ENCODE measurements at places on chromosomes 6 and 20.
A peak's percentile ranks its signal among the peaks of the same experiment; 100 is the strongest.

GRCh38 chr6:141452354-141452686 lies 680.4 kb upstream of the GJE1 start:
- DNase-seq, result no peak

DNA sequence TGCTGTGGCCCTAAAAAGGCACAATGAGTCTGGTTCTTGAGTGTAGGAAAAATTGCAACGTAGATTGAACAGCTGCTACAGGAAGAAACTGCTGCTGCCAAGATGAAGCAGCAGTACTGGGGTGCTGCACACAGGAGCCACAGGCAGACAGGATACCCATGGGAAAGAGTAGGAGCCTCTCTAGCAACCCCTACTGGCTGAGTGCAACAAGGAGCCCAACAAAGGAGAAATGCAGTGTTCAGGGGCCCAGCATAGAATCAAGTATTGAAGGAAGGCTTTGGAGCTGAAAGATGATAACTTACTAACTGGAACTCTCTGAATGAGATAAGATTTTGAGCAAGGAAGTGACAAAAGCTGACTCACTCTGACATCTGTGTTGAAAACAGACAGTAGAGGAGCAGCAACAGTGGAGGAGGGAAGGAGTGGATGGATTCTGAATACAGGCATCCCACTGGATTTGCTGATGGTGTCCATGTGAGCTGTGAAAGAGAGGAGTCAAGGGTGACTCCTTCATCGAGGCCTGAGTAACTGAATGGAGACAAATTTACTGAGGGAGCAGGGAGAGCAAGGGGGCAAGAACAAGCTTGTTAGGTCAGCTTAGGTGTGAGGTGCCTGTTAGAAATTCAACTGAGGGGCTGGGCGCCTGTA lies 534.7 kb upstream of the JARID2 start:
- DNase-seq, result no peak

GRCh38 chr6:107784669-107785068 lies 39.4 kb downstream of the SCML4 start:
- no peak for DNase-seq

DNA sequence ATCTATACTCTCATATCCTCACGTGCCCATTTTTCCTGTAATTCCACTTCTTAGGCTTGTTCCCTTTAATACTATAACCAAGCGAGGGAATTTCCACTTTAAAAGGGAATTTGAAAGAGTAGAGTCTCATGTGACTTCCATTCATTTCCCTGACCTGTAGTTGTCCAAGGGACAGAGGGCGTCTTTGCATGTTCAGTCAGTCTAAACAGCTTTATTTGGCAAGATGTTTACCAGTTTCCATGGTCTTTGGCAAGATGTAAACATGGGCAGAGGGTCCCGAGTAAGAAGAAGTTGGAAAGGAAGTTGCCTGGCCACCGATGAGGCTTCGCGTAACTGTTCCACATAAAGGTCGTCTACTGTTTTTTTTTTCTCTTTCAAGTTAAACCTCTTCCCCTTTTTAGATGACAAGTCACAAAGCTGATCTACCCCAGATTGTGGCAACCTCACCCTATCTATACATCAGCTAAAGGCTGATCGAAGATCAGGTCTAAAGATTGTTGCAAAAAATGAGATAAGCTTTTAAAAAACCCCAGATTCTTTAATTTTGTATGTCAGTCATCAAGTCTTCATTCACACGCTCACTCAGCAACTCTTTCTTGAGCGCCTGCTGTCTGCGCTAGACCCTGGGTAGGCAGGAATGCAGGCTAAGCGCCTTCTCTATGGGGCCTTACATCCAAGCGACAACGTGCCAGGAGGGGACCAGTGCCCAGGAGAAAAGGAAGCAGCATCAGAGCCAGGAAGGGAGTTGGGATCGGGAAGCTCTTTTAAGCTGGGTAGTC lies 31.7 kb upstream of the CCR6 start:
- no peak for DNase-seq

DNA sequence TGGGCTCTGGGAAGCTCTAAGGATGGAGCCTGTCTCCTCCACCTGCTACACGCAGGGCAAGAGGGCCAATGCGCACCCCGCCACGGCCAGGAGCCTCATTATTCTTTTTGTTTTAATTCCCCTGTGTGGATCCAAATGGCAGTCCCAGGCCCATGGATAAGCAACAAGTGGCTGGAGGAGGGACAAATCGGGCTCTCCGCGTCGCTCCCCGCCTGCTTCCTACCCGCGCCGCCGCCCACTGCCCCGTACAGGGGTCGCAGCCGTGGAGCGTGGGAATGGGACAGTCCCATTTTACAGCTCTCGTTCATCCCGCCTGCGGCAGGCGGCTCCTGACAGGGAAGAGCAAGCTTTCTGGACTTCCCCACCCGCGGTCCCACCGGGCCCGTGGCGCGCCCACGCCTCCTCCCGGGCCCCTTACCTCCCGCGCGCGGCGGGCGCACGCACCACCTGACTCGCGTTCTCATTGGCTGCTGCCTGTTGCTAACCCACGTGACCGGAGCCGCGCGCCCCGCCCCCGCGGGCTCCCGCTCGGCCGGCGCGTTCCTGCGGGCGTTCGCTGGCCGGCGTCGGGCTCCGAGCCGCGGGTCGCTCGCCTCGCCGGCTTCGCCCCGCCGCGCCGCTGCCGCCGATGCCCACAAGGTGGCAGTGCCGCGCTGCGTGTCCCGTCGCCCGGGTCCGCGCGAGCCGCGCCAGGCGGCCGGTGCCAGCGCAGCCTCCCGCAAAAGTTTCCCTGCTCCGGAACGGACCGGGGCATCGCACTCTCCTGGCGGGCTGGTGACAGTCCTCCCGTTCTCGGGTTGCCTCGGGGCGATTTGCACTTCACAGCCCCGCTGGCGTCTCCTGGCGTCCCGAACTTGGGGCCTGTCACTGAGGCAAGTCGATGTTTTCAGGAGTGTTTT lies 93.3 kb downstream of the CD83 start:
- peak; percentile 78 for DNase-seq

DNA sequence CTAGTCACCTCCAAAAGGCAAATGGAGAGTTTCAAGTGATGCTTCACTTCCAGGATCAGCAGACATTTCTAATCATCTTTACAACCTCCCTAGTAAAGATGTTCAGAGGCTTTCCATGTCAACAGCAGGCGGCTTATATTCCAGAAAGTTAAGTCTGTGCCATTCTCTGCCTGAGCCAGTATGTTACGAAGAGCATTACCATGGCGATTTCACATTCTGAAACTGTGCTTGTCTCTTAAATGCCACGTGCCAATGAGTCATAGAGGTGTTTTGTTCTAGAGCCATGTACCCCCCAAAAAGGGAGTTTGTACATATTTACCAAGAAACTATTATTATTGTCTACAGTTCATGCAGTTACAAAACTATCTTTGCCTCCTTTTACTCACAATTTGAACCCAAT lies 319.5 kb downstream of the FOXA2 start:
- no peak for DNase-seq

- no peak for DNase-seq
Measured at GRCh38 chr6:56965126-56965525, 10.2 kb downstream of the BEND6 start.

- no peak for DNase-seq
Measured at GRCh38 chr6:19380293-19380692, 456.9 kb upstream of the ID4 start.

DNA sequence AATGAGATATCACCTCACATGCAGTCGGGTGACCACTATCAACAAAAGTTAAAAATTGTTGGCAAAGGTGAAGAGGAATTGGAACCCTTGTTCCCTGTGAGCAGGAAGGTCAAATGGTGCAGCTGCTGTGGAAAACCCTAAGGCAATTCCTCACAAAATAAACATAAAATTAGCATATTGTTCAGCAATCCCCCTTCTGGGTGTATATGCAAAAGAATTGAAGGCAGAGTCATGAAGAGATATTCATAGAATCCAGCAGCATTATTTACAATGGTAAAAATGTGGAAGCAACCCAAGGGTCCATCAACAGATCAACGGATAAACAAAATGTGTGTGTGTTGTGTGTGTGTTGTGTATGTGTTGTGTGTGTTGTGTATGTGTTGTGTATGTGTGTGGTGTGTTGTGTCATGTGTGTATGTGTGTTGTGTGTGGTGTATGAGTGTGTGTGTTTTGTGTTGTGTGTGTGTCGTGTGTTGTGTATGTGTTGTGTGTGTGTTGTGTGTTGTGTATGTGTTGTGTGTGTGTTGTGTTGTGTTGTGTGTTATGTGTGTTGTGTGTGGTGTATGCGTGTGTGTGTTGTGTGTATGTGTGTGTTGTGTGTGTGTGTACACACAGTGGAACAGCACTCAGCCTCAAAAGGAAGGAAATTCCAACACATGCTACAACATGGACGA lies 245.1 kb downstream of the ERMARD start:
- no peak for DNase-seq

GRCh38 chr6:39806278-39806677 lies 14.1 kb downstream of the DAAM2 start:
- DNase-seq, result no peak

Measured in stimulated activated CD4-positive, alpha-beta T cell treated with anti-CD3 and anti-CD28 coated beads, Interleukin-1b, Interleukin-23, amount 100 ng/mL, for 1 hour (primary cell).